ENCODE measurements at places on chromosomes 12 and 14. TPM values are rescaled to one million over a fixed set of nuclear protein-coding genes. Genes with fewer than 3 reads are reported as not detected.

Gene GON7
- 3.5 TPM for total RNA-seq

Gene LRRC10
- total RNA-seq, result not detected

DNA sequence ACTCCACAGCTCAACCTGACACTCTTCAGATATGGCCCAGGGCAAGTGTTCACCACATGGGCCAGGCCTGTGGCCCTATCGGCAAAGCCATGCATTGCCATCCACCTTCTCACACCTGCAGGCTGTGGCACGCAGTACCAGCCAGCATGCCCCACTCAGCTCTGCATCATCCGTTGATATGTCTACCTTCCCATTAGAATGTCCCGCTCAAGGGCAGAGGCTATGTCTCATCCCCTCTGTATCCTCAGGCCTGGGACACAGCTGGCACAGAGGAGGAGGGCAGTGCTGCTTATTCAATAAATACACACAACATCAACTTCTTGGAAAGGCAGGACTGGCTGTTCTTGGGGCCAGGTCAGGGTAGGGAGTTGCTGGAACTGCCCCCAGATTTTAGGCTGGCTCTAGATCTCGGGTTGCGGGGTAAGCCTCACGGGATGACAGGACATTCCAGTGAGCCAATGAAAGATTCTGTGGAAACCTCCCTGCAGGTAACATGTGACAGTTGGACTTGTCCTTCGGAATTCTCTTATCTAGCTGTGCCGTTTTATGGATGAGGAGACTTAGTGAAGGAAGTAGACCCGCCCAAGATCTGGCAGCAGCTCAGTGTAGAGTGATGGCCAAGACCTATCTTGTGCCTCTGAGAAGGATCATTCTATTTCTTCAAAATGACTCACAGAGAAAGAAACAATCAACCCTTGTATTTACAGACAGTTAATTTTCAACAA, 25.6 kb downstream of the SYNE3 start:
- no peak for DNase-seq

Gene PALS1
- 23.6 TPM for total RNA-seq

GRCh38 chr14:105859717-105860614, 333.6 kb downstream of the TMEM121 start:
- no peak for DNase-seq

Gene ITPK1
- 19.6 TPM for total RNA-seq

Gene OR6C76
- not detected for total RNA-seq

- no peak for DNase-seq
These were observed 1.1 kb upstream of the HOXC4 start for GRCh38 chr12:54052438-54053002.

- DNase-seq, result no peak
These were observed 9.0 kb upstream of the GPR135 start for GRCh38 chr14:59474172-59474571.

DNA sequence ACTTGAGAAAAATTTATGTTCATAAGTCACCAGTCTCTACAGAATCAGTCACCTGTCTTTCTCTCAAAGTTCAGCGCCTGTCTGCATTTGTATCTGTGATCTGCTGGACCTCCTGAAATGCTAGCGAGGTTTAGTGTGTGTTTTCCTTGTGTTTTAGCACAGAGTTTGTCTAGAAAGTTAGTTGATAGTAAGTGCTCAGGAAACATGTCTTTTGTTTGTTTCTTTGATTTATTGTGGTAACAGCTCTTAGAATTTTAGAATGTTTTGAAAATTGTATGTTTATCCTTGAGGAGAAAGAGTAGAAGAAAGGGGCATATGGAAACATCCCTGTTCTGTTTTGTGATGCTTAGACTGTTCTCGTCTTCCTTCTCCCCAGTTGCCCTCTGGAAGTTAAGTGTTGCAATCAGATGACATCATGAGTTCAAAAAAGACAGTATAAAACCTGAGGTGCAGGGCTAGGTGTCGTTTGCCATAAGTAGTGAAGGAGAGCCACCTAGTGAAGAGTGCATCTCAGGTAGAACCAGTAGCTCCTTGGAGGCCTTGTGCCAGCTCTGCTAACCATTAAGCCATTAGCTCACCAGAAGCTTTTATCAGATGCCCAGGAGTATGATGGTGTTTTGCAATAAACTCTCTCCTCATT, 44.8 kb downstream of the FBXW8 start:
- DNase-seq, result no peak

DNA sequence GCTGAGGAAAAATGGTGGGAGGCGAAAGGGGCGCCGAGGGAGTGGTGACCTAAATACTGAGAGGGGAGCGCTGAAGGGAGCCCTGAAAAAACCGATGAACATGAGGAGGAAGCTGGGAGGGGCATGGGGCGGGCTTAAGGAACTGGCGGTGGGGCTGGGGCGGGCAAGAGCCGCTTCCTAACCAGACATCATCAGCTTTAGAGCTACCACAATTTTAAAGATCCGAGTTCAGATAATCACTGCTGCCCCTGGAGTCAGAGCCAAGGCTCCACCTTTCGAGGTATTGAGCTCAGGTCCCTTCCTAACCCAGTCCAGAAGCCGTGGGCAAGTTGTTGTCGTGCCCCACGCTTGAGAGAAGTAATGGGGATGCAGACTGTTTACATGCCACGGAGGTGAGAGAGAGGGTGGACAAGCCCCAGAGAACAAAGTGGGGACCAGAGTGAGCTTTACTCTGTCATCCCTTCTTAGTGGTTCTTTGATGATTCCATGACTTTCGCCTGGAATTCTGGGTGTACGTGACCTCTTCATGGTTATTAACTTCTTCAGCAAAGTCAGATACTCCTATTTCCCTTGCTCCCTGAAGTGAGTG, 393 bp downstream of the ORMDL2 start:
- no peak for DNase-seq

Gene CLEC6A
- total RNA-seq, result not detected

DNA sequence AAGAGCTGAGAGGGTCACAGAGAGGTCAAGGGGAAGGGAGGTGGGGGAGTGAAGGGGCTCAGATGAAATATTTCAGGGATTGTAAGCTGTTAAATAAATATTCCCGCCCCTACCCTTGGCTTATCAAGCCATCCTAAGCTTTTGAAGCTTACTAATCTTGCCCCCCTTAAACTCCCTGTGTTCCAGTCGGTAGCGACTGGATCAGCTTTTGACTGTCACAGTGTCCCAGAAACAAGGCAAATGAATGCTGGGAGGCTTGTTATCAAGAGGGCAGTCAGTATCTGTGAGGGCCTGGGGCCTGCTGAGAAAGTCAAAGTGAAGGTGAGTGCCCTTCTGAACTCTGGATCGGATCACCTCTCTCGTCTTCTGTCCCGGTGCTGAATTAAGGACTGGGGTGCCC, 128.1 kb downstream of the DACT1 start:
- no peak for DNase-seq

DNA sequence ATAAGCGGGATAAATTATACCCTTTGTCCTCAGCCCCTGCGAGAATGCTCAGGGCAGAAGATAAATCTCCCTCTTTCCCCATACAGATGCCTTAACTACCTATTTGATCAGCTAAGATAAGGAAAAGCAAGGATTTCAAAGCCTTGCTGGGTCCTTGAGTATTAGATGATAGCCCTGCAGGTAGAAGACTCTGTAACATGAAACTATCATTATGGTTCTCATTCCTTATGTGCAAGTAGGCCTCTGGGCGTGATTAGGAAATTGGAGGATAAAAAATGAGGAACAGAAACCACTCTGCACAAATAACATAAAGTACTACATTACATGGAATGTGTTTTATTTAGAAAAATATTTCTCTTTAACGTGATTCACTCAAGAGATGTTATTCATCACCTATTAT, 14.5 kb upstream of the WDR89 start:
- no peak for DNase-seq

DNA sequence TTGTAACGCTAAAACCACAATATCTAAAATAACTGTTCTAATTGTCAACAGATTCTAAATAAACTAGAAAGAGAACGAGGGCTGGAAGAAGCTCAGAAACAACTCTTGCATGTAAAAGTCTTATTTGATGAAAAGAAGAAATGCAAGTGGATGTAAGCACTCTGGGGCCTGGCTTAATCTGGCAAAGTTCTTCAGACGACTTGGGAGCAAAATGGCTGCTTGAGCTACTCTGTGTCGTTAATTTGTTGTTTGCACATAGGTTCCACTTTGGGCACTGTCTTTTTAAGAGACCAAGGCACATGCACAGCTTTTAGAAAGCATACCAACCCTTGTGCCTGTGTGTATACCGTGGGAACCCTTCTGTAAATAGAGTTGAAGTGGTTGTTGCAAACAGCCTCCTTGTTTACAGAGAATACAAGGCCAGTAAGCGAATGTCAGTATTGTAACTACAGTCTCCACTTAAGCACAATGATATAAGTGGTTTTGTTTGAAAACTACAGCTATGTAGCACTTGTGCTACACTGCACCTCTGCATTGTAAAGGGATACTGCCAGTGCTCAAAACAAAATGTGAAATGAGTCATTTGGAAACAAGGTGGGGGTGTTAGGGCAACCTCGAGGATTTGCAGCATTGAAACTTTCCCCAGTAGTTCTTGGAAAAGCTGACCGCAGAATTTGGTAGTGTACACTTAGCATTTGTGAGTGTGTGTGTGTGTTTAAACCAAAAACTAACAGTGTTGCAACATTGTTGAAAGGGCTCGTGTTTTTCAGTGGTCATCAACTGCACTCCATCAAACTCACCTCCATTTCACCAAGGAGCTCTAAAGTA, 154.3 kb downstream of the CEP83 start:
- DNase-seq, result no peak

GRCh38 chr12:122184517-122184916, 1.6 kb downstream of the LRRC43 start:
- no peak for DNase-seq

GRCh38 chr14:69152902-69153151, at the start of gene DCAF5:
Gene DCAF5, minus strand, starts transcription at chr14:69153119. Its CDS starts 141 bp downstream, at chr14:69152978.
- no peak for DNase-seq
